ENCODE measurements at places on chromosomes 3 and 15. TPM values are rescaled to one million over a fixed set of nuclear protein-coding genes. Genes with fewer than 3 reads are reported as not detected.

DNA sequence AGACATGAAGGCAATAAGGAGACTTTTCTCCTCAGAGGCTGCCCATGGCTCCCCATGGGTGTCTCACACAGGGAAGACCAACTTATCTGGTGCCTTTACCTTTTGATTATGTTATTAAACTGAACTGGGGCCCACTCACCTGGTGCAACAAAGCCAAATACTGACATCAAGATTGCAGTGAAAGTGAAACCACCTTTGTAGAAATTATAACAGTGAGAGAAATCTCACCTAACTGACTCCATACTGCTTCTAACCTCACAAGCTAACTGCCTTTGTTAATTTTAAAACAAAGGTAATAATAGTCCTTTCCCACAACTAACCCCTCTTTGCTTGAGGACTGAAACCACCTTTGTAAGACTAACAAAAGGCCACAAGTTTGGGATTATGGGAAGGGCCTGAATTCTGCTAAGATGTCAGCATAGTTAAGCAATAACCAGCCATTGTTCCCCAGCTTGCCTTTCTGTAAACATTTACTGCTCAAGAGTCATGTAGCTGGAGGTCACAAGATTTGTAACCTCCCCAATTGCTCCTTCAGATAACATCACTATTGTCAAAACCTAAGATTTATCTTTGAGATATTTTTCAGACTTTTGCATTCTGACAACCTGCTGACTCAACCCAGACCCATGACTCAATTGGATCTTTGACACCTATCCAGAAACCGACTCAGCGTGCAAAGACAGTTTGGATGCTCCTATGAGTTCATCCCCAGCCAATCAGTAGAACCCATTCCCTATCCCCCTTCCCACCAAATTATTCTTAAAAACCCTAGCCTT, 420.3 kb upstream of the CFAP20DC start:
- DNase-seq, result no peak

DNA sequence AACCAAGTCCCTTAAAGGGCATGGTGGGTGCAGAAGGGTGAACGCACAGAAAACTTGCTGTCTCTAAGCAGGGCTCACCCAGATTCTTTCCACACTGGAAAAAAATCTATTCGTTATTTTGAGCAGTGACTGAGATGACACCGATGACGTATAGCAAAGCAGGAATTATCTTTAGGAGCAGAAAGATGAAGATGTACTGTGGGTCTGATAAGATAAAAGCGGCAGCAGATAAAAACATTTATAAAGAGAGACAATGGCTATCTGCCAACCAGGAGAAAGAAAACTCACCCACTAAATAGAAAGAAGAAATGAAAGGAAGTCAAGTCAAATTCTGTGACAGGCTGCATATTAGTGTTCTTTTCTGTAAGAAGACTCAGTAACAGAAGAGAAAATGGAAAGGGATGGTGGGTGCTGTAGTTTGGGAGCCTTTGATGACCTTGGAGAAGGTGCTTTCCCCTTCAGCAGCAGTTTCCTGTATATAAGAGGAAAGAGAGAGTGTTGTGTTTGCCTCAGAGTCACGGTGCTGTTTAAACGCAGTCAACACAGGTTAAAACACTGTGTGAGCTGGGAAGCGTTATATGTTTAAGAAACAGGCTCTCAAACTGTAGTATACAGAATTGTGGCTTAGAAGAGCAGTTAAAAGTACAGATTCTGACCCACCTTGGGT, 111.6 kb downstream of the AQP9 start:
- no peak for DNase-seq

GRCh38 chr15:62115847-62116246, 49.1 kb downstream of the C2CD4A start:
- no peak for DNase-seq

DNA sequence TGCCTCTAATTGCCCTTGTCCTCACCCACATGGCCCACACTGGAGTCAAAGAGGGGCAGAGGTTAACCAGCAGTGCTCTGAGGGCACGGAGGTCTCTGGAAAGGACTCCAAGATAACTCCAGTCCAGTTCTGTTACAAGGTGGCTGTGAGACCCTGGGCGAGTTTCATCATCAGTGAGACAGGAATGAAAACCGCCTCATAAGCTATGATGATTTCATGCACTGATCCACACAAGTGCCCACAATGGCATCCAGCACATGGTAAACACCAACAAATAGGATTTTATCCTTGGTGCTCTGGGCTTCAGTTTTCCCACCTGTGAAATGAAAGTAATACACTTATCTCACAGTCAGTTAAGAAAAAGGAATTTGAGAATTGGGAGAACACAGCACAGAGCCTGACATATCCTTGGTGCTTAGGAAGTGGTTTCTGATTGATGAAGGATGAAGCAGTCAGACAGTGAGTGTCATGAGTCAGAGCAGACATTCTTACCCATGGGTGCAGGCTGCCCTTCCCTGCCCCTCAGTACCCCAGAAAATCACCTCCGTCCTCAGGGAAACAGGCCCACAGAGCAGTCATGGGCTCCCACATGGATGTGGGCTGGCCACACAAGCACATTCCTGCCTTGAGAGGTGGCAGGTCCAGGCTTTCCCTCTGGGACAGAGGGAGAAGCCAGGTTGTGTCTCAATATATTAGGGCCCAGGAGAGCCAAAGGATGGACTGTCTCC, 48.4 kb downstream of the DAPK2 start:
- DNase-seq, result no peak

GRCh38 chr3:169404520-169404890, 259.0 kb downstream of the MECOM start:
- no peak for DNase-seq

- DNase-seq, result no peak
These were observed 25.8 kb upstream of the PSMD6 start for GRCh38 chr3:64049136-64049535.

GRCh38 chr15:55256281-55257011, 33.2 kb downstream of the RAB27A start:
- no peak for DNase-seq

- no peak for DNase-seq
These were observed 225.2 kb downstream of the KCNMB2 start for GRCh38 chr3:178761461-178761860.

GRCh38 chr15:72562878-72563277, 88.7 kb downstream of the ARIH1 start:
- no peak for DNase-seq

Gene MUC20
- total RNA-seq, result 2.3 TPM

Gene ATP10A
- total RNA-seq, result 15.1 TPM
